ENCODE measurements at places on chromosomes 5 and 9. TPM values are rescaled to one million over a fixed set of nuclear protein-coding genes. Genes with fewer than 3 reads are reported as not detected.

GRCh38 chr5:131774652-131775367, 22.0 kb downstream of the FNIP1 start:
- no peak for DNase-seq
- no peak overlapping the region for H3K27ac ChIP-seq
- H3K36me3 ChIP-seq = no peaks in the 10 kb centered on the region
- H3K4me1 ChIP-seq = no peaks in the 10 kb centered on the region
- no peaks in the 10 kb centered on the region for H3K27me3 ChIP-seq

The OR1L1 gene
- not detected for total RNA-seq

DNA sequence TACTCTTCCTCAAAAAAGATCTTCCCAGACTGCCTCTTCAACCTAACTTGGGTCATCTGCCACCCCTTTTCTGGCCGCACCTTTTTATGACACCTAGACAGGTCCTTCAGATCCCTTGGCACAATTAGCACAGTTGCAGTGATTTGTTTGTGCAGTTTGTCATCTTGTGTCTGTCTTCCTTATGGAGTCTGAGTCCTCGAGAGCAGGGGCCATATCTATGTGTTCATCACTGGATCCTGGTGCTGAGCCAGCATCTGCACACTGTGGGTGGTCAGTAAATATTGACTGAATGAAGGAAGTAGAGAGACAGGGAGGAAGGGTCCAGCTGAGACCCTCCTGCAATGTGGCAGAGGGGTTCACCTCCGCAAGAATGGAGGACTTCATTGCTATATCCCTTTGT, 14.4 kb downstream of the ERGIC1 start:
- H3K36me3 ChIP-seq = no peaks in the 10 kb centered on the region
- no peaks in the 10 kb centered on the region for H3K4me1 ChIP-seq
- no peak overlapping the region for H3K4me3 ChIP-seq
- no peaks in the 10 kb centered on the region for H3K27me3 ChIP-seq

The ADAMTS19 gene
- total RNA-seq = 0.42 TPM

DNA sequence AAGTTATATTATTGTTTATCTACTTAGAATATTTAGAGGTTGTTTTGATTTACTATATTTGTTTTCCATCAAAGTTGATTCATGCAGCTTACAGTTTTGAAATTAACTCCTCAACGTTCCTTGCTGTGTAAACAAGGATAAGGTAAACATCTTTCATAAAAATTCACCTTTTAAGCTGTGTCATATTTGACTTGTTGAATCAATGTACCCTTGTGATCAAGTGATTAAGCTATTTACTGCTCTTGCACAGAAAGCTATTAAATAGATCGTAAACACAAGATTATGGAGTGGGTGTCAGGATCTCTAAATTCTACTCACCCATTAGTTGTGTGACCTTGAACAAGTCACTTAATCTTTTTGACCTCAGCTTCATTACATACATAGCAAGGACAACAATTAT, 2054.0 kb upstream of the NUDT12 start:
- no peak overlapping the region for H3K4me3 ChIP-seq
- no peak for DNase-seq
- H3K36me3 ChIP-seq = no peaks in the 10 kb centered on the region
- no peak overlapping the region for H3K27ac ChIP-seq
- no peaks in the 10 kb centered on the region for H3K4me1 ChIP-seq

GRCh38 chr5:14917719-14918118, 46.1 kb upstream of the ANKH start:
- H3K4me1 ChIP-seq = no peaks in the 10 kb centered on the region
- H3K36me3 ChIP-seq = no peaks in the 10 kb centered on the region
- H3K27ac ChIP-seq = no peak overlapping the region
- no peak overlapping the region for H3K4me3 ChIP-seq

DNA sequence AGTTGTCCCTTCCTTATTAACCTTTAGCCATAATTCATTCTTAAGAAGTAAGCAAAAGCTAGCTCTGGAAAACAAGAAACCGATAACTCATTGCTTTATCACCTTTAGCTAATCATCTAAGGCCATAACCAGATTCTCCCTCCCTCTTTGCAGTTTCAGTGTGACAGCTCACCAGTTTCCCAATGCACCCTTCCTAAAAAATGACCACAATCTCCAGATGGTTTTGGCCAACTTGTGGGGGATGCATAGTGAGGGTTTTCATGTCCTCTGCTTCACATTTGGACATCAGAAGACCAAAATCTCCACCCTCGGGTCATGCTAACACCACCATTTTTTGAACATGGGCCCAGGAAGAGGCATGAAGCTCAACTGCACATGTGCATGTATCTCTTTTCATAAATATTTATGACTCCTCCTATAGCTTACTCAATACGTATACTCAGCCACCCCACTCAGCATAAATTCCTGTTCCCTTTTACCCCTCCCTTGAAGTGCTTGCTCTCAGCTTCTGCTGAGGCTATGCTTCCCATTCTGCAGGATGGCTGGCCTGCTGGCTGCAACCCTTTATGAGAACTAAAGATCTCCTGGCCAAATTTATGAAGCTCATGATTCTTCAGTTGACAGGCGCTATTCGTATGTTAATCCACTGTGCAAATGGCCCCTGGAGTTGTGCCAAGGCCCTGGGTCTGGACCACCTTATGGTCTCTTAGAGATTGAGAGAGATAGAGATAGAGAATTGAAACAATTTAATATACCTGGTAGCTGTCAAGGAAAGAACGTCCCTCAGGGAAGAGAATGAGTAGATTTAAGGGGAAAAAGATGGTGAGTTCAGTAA, 14.8 kb downstream of the PPP3R2 start:
- no peaks in the 10 kb centered on the region for H3K4me1 ChIP-seq
- DNase-seq = no peak
- H3K27ac ChIP-seq = no peak overlapping the region
- no peak overlapping the region for H3K4me3 ChIP-seq

DNA sequence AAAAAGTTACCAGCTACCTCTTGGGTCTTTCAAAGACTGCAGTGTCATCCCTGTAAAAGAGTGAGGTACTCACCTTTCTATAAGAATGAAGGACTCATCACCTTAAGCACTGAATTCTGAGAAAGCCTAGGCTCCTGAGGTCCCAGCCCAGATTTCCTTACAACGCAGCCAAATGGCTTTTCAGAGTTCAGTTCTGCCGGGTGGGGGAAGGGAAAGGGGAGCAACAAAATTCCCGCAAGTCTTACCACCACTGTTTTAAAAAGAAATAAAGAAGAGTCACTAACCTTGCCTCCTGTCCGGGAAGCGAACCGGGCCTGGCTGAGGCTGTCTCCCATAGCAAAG, 373 bp downstream of the ADAMTS12 start:
- no peaks in the 10 kb centered on the region for H3K36me3 ChIP-seq
- DNase-seq = no peak
- H3K27ac ChIP-seq = no peak overlapping the region
- H3K27me3 ChIP-seq = no peaks in the 10 kb centered on the region

The FBP2 gene
- not detected for total RNA-seq

- no peak overlapping the region for H3K4me3 ChIP-seq
- H3K27me3 ChIP-seq = no peaks in the 10 kb centered on the region
- no peak for DNase-seq
- peaks cover 49% of the 10 kb centered on the region for H3K4me1 ChIP-seq
Measured at GRCh38 chr9:133129001-133129795, 8.2 kb upstream of the RALGDS start.

GRCh38 chr5:80414113-80414512, 6.2 kb downstream of the ZFYVE16 start:
- no peak for DNase-seq
- no peaks in the 10 kb centered on the region for H3K4me1 ChIP-seq
- no peak overlapping the region for H3K27ac ChIP-seq
- H3K36me3 ChIP-seq = no peaks in the 10 kb centered on the region
- no peaks in the 10 kb centered on the region for H3K27me3 ChIP-seq

The ABCA1 gene
- total RNA-seq = 82.0 TPM

- no peaks in the 10 kb centered on the region for H3K36me3 ChIP-seq
- H3K27ac ChIP-seq = peak overlapping the region; percentile 97
- DNase-seq = peak; percentile 17
- peaks cover 18% of the 10 kb centered on the region for H3K4me1 ChIP-seq
- peak overlapping the region; percentile 97 for H3K4me3 ChIP-seq
Measured at GRCh38 chr9:37466037-37466709, 923 bp upstream of the ZBTB5 start.

DNA sequence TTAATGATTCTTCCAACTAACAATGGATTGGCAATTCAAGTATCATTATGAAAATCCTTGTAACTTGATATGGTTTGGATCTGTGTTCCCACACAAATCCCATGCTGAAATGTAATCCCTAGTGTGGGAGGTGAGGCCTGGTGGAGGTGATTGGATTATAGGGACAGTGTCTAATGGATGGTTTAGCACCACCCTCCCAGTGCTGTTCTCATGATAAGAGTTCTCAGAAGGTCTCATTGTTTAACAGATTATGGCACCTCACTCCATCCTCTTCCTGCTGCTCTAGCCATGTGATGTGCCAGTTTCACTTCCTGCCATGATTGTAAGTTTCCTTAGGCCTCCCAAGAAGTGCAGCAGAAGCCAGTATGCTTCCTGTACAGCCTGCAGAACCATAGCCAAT, 1116.2 kb upstream of the EDIL3 start:
- H3K36me3 ChIP-seq = no peaks in the 10 kb centered on the region
- no peak overlapping the region for H3K4me3 ChIP-seq
- no peak overlapping the region for H3K27ac ChIP-seq
- DNase-seq = no peak
- no peaks in the 10 kb centered on the region for H3K27me3 ChIP-seq
- no peaks in the 10 kb centered on the region for H3K4me1 ChIP-seq

GRCh38 chr5:158084292-158084691, 225.3 kb upstream of the CLINT1 start:
- H3K36me3 ChIP-seq = no peaks in the 10 kb centered on the region
- H3K4me3 ChIP-seq = no peak overlapping the region
- no peak overlapping the region for H3K27ac ChIP-seq
- no peaks in the 10 kb centered on the region for H3K4me1 ChIP-seq
- no peak for DNase-seq

DNA sequence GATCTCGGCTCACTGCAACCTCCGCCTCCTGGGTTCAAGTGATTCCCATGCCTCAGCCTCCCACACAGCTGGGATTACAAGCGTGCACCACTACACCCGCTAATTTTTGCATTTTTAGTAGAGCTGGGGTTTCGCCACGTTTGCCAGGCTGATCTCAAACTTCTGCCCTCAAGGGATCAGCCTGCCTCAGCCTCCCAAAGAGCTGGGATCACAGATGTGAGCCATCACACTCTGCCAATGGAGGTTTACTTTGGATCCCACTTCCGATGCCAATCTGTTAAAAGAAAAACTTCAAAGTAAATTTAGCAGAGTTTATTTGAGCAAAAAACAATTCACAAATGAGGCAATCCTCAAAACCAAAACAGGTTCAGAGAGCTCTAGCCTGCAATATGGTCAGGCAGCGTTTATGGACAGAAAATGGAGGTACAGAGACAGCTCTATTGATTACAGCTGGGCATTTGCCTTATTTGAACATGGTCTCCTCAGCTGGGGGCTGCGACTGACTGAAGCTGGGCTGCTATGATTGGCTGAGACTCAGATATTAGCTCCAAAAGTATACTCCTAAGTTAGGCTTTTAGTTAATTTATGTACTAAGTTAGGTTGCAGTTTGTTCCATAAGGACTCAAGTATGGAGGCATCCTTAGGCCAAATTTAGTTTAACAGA, 18.6 kb upstream of the UBTD2 start:
- H3K27ac ChIP-seq = no peak overlapping the region
- H3K4me3 ChIP-seq = no peak overlapping the region

DNA sequence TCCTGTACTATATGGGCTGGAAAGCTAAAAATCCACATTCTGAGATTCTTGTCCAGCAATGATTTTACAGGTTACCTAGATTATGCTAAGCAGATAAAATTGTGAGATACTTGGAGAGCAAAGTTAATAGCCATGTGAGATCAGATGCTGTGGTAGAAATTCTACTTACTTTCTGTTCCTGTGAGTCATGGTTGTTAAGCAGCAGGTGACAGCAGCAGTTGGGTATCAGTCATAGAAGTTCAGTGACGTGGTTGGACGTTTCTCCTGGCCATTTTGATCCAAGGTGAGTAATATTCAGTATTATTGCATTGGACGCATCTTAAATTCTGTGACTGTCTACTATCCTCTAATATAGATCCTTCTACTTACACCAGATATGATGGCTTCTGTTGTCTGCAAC, 524.5 kb downstream of the TMEM38B start:
- no peaks in the 10 kb centered on the region for H3K36me3 ChIP-seq
- H3K4me1 ChIP-seq = no peaks in the 10 kb centered on the region
- H3K27me3 ChIP-seq = no peaks in the 10 kb centered on the region
- H3K27ac ChIP-seq = no peak overlapping the region
- DNase-seq = no peak

GRCh38 chr5:132907161-132907560, 33.7 kb downstream of the LEAP2 start:
- DNase-seq = no peak
- H3K27ac ChIP-seq = no peak overlapping the region
- no peaks in the 10 kb centered on the region for H3K27me3 ChIP-seq
- peaks cover 7% of the 10 kb centered on the region for H3K36me3 ChIP-seq
- H3K4me3 ChIP-seq = no peak overlapping the region

The PLEKHG4B gene
- 0.22 TPM for total RNA-seq

The CCL21 gene
- total RNA-seq = 7.5 TPM

- H3K27ac ChIP-seq = no peak overlapping the region
- H3K4me1 ChIP-seq = no peaks in the 10 kb centered on the region
- H3K4me3 ChIP-seq = no peak overlapping the region
Measured at GRCh38 chr5:180470361-180470760, 23.8 kb upstream of the CNOT6 start.

The ISL1 gene
- not detected for total RNA-seq

GRCh38 chr5:116771466-116772151, 197.0 kb upstream of the SEMA6A start:
- H3K4me1 ChIP-seq = no peaks in the 10 kb centered on the region
- no peaks in the 10 kb centered on the region for H3K36me3 ChIP-seq
- H3K27ac ChIP-seq = no peak overlapping the region
- DNase-seq = peak; percentile 46
- H3K27me3 ChIP-seq = no peaks in the 10 kb centered on the region
- H3K4me3 ChIP-seq = no peak overlapping the region

GRCh38 chr9:97550386-97550785, 48.9 kb downstream of the TMOD1 start:
- no peaks in the 10 kb centered on the region for H3K4me1 ChIP-seq
- H3K4me3 ChIP-seq = no peak overlapping the region
- no peaks in the 10 kb centered on the region for H3K27me3 ChIP-seq
- no peak overlapping the region for H3K27ac ChIP-seq
- no peaks in the 10 kb centered on the region for H3K36me3 ChIP-seq

- no peak overlapping the region for H3K4me3 ChIP-seq
- no peaks in the 10 kb centered on the region for H3K4me1 ChIP-seq
- H3K27ac ChIP-seq = no peak overlapping the region
- DNase-seq = no peak
- no peaks in the 10 kb centered on the region for H3K36me3 ChIP-seq
Measured at GRCh38 chr5:74355041-74355824, 285.3 kb downstream of the ENC1 start.

The ZNG1A gene
- 18.9 TPM for total RNA-seq

Measured in tibial nerve (tissue), 4 donors.